ENCODE measurements at places on chromosomes 11 and 22. TPM values are rescaled to one million over a fixed set of nuclear protein-coding genes. Genes with fewer than 3 reads are reported as not detected.
A peak's percentile ranks its signal among the peaks of the same experiment; 100 is the strongest.

- no peaks in the 10 kb centered on the region for H3K4me1 ChIP-seq
- no peak overlapping the region for H3K4me3 ChIP-seq
- peaks cover 54% of the 10 kb centered on the region for H3K36me3 ChIP-seq
- no peak for DNase-seq
- no peak overlapping the region for H3K27ac ChIP-seq
These were observed 87.9 kb downstream of the BCR start for GRCh38 chr22:23268139-23268712.

GRCh38 chr22:23836692-23837495 is 1.9 kb downstream of the DERL3 start:
- H3K27ac ChIP-seq, result peak overlapping the region; percentile 87
- H3K36me3 ChIP-seq, result no peaks in the 10 kb centered on the region
- peaks cover 34% of the 10 kb centered on the region for H3K4me1 ChIP-seq
- H3K27me3 ChIP-seq, result no peaks in the 10 kb centered on the region
- no peak for DNase-seq
- no peak overlapping the region for H3K4me3 ChIP-seq

DNA sequence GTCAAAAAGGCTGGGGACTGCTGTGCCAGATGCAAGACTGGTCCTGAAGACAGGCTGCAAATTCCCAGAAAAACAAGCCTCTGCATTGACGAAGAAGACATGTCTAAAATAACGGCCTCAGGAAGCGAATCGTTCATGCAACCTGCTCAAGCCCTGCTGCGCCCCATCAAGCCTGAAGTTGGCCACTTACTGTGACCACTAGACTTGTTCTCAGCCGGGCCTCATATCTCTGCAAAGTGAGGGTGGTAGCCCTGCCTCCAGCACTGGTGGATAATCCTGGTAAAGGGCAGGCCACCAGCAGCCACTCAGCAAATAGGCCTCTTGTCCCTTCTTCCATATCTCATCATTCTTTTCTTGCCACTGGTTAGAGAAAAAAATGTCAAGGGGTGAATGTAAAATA is 11.8 kb downstream of the LTO1 start:
- H3K4me3 ChIP-seq, result no peak overlapping the region
- no peak overlapping the region for H3K27ac ChIP-seq

DNA sequence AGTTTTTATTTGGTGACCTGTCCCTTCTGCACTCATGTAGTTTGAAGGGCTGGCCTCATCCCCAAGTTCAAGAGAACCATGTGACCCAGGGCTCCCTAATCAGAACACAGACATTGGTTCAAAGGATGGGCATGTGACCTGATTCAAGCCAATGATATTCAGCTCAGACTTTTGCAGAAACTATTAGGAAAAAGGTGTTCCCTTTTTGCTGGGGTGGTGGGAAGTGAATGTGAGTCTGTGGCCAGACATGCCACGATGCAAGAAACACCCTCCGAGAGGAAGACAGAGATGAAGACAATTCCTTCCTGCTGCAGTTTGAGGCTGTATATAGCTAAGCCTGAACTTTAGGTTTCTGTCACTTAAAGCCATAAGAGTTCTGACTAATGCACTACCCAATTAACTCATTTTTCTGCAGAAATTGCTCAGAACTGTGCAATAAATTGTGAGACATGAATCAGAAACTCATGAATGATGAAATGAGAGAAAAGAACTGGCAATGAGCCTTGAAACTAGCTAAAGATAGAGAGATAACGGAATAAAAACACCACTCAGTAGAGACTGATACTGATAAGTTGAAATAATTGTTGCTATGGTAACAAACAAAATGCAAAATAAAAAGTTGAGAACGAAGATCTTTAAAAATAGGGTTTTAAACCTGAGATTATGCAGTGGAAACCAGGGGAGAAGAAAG is 9.2 kb upstream of the MAPK1 start:
- no peaks in the 10 kb centered on the region for H3K4me1 ChIP-seq
- no peak overlapping the region for H3K27ac ChIP-seq
- H3K27me3 ChIP-seq, result no peaks in the 10 kb centered on the region

GLB1L3 gene
- total RNA-seq, result not detected

SPON1 gene
- total RNA-seq, result 6.8 TPM

OR52A1 gene
- total RNA-seq, result not detected

DNA sequence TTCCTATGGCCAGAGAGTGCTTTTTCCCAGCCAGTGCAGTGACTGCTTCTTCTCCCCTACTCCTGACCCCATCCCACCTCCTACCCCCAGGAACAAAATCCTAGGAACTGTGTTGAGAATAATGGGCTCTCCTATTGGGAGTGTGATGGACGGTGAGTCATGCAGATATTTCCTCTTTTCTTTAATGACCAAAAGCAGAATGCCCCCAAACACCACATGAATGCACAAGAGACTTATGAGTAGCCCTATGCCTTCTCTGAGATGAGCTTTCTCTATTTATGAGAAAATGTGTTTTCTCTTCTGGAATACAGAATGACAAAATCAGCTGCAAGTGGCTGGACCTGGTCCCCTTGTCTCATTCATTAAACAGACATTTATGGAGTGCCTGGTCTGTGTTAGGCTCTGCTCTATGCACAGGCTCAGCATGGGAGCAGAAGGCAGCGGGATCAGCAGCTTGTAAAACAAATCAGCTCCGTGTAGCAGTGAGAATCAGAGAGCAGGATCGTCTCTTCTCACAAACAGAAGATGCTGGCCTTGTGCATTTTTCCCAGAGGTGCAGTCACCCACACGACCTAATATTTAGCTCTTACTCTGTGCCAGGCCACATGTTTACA is 47.5 kb upstream of the GALNT18 start:
- H3K4me1 ChIP-seq, result no peaks in the 10 kb centered on the region
- no peaks in the 10 kb centered on the region for H3K36me3 ChIP-seq
- no peaks in the 10 kb centered on the region for H3K27me3 ChIP-seq

- H3K4me3 ChIP-seq, result no peak overlapping the region
- no peaks in the 10 kb centered on the region for H3K4me1 ChIP-seq
- DNase-seq, result no peak
- H3K36me3 ChIP-seq, result no peaks in the 10 kb centered on the region
- H3K27me3 ChIP-seq, result no peaks in the 10 kb centered on the region
These were observed 39.4 kb upstream of the ANGPTL5 start for GRCh38 chr11:101955701-101956100.

GRCh38 chr11:30505603-30506002 is 80.5 kb downstream of the MPPED2 start:
- no peak for DNase-seq
- no peaks in the 10 kb centered on the region for H3K27me3 ChIP-seq

GRCh38 chr11:63841554-63841953 is 2.6 kb downstream of the MARK2 start:
- H3K27ac ChIP-seq, result peak overlapping the region; percentile 87
- no peaks in the 10 kb centered on the region for H3K36me3 ChIP-seq
- peaks cover 69% of the 10 kb centered on the region for H3K4me1 ChIP-seq
- no peaks in the 10 kb centered on the region for H3K27me3 ChIP-seq
- H3K4me3 ChIP-seq, result peak overlapping the region; percentile 86

DNA sequence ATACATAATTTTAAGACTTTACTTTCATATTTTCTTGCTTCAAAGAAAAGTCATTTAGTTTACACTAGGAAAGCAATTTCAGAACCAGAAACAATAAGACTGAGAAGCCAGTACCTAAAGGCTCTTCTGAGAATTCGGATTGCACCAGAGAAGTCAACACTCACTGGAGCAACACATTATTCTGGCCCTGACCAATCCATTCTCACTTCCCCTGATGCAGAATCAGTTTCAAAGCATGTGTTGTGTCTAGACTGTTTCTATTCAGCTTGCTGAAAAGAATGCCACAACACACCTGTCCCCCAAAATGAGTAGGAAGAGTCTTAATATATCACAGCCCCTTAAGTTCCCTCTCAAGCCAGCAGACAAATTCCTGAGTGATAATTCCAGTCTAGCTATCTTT is 1074.3 kb upstream of the TENM4 start:
- H3K36me3 ChIP-seq, result no peaks in the 10 kb centered on the region
- no peak overlapping the region for H3K27ac ChIP-seq
- DNase-seq, result no peak
- no peaks in the 10 kb centered on the region for H3K27me3 ChIP-seq
- no peaks in the 10 kb centered on the region for H3K4me1 ChIP-seq
- H3K4me3 ChIP-seq, result no peak overlapping the region

MMP13 gene
- not detected for total RNA-seq

GRCh38 chr22:49213731-49214352 is 613.8 kb downstream of the BRD1 start:
- H3K4me3 ChIP-seq, result no peak overlapping the region
- H3K36me3 ChIP-seq, result no peaks in the 10 kb centered on the region
- no peak overlapping the region for H3K27ac ChIP-seq
- H3K27me3 ChIP-seq, result no peaks in the 10 kb centered on the region

DNA sequence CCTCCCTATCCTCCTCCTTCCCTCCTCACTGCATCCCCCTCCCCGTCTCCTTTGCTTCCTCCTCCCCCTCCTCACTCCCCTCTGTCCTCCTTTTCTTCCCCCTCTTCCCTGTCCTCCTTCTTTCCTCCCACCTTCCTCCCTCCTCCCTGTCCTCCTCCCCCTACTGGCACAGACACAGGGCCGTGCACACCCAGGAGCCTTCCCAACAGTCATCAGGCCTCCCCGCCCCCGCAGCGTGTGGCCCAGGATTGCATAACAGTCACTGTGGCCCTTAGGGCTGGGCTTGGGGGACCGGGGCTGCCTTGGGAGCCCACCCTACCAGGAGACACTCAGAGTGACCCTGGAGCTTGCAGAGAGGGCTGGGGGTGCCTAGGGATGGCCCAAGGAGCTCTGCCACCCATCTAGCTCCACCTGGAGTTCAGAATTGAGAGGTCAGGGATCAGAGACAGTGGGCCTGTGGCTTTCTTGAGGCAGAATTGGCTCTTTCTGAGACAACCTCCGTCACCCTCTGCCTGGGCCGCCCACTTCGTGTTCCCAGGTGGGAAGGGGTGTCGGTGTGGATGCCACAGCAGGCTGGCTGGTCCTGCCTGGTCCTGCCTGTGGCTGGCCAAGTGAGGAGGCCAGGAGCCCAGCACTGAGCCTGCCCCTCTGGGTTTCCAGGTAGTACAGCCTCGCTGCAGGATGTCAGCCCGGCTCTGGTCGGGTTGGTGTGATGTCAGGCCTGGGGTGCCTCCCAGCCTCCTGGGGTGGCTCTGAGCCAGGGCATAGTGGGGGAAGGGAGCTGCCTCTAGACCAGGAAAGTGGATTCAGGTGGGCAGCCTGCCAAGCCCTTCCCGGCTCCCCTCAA is 1.6 kb downstream of the SPI1 start:
- DNase-seq, result peak; percentile 79
- H3K4me3 ChIP-seq, result peak overlapping the region; percentile 42
- H3K4me1 ChIP-seq, result peaks cover 5% of the 10 kb centered on the region
- H3K27me3 ChIP-seq, result no peaks in the 10 kb centered on the region
- H3K36me3 ChIP-seq, result no peaks in the 10 kb centered on the region

- no peaks in the 10 kb centered on the region for H3K27me3 ChIP-seq
- H3K27ac ChIP-seq, result peak overlapping the region; percentile 83
- DNase-seq, result no peak
- H3K4me1 ChIP-seq, result peaks cover 21% of the 10 kb centered on the region
These were observed 13.5 kb downstream of the DCPS start for GRCh38 chr11:126317432-126317755.

BCO2 gene
- 76.4 TPM for total RNA-seq

DNA sequence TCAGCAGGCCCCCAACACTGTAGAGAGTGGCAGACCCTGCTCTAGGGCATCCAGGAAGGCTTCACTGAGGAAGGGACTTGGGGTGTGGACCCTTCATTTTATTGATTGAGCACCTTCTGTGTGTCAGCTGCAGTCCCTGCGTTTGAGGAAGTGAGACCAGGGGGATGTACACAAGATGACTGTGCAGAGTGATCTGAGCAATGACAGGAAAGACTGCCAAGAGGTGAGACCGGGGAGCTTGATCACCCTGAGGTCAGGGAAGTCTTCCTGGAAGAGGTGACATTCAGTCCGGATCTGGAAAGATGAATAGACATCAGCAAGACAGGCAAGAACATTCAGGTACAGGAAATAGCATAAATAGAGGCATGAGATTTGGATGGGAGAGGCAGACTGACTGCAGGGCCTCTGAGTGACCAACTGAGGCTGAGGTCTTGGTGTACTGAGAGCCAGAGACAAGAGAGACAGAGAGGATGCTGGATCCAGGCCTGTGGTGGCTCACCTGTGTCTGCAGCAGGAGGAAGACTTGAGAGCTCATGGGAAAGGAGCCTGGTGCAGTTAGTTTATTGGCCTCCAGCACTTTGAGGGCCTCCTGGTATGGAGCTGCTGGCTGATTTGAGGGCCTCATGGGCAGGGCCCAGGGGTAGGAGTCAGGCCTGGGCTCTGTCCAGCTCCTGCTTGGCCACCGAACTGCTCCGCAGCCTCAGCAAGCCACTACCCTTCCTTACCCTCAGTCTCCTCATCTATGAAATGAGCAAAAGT is 5.2 kb downstream of the DGAT2 start:
- no peak overlapping the region for H3K4me3 ChIP-seq
- peaks cover 2% of the 10 kb centered on the region for H3K27me3 ChIP-seq
- DNase-seq, result no peak
- no peak overlapping the region for H3K27ac ChIP-seq
- no peaks in the 10 kb centered on the region for H3K4me1 ChIP-seq

- no peaks in the 10 kb centered on the region for H3K4me1 ChIP-seq
- no peaks in the 10 kb centered on the region for H3K27me3 ChIP-seq
- no peaks in the 10 kb centered on the region for H3K36me3 ChIP-seq
- H3K4me3 ChIP-seq, result no peak overlapping the region
- no peak for DNase-seq
- H3K27ac ChIP-seq, result no peak overlapping the region
These were observed 1083.1 kb downstream of the LRRC4C start for GRCh38 chr11:40376331-40376730.

DNA sequence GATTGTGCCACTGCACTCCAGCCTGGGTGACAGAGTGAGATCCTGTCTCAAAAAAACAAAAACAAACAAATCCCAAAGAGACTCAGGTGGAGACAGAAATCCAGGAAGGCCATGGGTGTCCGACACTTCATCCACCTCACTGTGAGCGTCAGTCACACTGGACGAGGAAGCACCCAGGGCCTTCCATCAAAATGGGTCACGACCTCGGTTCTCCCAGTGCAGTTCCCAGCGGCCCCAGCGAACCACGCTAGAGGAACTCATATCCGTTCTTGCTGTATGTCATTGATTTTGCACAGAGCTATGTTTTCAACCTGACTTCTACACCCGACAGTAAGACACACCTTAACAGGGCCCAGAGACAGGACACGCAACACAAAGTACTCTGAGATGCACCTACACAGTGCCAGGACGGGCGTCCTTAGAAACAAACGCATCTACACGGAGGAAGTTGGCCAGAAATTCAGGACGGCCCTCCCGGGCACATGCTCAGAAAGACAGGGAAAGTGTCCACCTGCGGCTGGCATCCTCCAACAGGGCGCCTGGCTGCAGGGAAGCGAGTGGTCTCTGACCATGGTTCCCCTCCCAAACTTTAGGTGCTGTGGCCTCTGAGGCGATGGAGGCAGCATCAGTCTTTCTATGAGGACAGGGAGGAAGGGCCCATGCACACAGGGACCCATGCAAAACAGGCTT is 410.5 kb downstream of the CTTN start:
- no peak for DNase-seq
- no peaks in the 10 kb centered on the region for H3K36me3 ChIP-seq

RIMBP3B gene
- total RNA-seq, result 0.12 TPM

GRCh38 chr11:75151346-75152047 is 590 bp downstream of the SLCO2B1 start:
- no peak for DNase-seq
- H3K27me3 ChIP-seq, result no peaks in the 10 kb centered on the region
- H3K4me3 ChIP-seq, result peak overlapping the region; percentile 1
- H3K36me3 ChIP-seq, result no peaks in the 10 kb centered on the region

IGSF9B gene
- 52.3 TPM for total RNA-seq

PRG3 gene
- not detected for total RNA-seq

GRCh38 chr11:111419641-111420327 is 40.7 kb upstream of the POU2AF1 start:
- no peaks in the 10 kb centered on the region for H3K27me3 ChIP-seq
- H3K27ac ChIP-seq, result no peak overlapping the region
- H3K4me3 ChIP-seq, result no peak overlapping the region
- no peak for DNase-seq
- peaks cover 13% of the 10 kb centered on the region for H3K4me1 ChIP-seq
- no peaks in the 10 kb centered on the region for H3K36me3 ChIP-seq

All from heart left ventricle (tissue), 16 donors.